Hepatic stellate cell (primary cell): ENCODE measurements at places on chromosomes 7 and 10.

DNA sequence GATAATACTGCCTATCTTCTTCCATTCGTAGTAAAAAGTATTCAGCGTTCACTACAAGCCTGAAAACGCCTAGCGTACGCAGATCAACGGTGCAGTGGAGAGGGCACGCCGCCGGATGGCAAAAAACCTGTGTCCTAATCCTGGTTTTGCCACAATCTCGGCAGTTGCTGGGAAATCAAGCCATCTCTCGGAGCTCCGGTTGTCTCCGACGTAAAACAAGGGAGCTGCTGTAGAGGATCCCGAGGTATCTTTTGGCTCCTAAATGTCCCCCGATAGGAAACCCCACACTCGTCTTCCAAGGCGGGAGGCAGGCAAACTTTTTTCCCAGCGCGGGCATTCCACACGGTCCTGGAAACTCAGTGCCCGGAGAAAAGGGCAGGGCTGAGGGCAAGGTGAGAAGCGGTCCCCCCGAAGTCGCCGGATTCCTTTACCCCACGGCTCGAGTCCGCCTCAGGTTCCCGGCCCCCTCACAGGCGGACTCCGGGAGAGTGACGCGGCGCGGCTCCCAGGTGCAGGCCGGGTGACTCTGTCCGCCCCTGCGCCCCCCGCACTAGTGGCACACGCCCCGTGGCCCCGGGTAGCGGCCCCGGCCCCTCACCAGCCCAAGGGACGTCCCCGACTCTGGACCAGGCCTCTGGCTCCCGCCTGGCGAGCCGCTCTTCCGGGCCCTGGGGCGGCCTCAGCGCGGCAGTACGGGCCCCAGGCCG is 649 bp downstream of the IDE start:
- DNase-seq = peak; percentile 57

GRCh38 chr7:22110227-22110839 is 164.6 kb upstream of the CDCA7L start:
- peak; percentile 75 for DNase-seq

DNA sequence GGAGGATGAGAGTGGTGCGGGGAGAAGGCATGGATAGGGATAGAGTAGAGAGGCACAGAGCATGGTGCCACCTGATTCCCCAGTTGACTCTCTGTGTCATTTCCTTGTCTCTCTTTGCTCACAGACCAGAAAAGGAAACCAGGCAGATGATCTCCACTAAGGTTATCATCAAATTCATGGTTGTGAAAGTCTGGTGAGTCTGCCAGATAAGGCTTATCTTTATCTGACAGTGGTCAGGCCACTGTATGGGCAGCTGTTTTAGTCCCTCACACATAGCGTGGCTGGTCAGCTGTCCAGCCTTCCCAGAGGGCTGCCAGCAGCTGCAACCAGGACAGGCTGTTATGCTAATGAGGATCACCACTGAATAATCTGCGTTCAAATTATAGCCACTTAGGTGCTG is 99.0 kb downstream of the ADRA2A start:
- no peak for DNase-seq

GRCh38 chr7:18399436-18400235 is 95.9 kb upstream of the HDAC9 start:
- DNase-seq = no peak

DNA sequence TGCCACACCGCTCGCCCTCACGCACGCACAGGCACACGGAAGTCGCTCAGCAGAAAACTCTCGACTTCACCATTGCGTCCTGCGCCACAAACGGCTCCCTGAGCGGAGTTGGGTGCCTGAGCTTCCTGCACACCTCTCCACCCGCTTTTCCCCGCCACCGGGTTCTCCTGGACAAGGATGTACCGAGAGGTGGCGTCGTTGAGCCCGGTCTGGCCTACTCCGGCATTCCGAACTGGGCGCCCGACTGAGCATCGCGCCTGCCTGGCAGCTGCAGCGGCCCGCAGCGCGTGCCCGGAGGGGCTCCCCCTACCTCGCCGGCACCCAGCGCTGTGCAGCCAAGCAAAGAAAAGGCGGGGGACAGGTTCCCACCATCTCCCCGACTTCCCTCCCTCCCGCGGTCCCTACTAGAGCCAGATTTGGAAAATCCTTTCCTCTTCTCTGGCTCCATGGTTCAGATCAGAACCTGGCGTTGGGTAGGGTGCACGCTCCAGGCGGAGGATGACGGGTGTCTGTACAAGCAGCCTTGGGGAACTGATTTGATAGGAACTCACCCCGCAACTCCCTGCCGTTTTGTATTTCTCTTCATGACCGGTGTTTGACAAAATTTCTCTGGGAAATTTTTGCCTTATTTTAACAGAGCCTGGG is 1.7 kb downstream of the SORCS3 start:
- no peak for DNase-seq

GRCh38 chr10:119659951-119660350 is 8.8 kb downstream of the BAG3 start:
- no peak for DNase-seq

- DNase-seq = no peak
These were observed 196.4 kb downstream of the EVX1 start for GRCh38 chr7:27438881-27439589.

DNA sequence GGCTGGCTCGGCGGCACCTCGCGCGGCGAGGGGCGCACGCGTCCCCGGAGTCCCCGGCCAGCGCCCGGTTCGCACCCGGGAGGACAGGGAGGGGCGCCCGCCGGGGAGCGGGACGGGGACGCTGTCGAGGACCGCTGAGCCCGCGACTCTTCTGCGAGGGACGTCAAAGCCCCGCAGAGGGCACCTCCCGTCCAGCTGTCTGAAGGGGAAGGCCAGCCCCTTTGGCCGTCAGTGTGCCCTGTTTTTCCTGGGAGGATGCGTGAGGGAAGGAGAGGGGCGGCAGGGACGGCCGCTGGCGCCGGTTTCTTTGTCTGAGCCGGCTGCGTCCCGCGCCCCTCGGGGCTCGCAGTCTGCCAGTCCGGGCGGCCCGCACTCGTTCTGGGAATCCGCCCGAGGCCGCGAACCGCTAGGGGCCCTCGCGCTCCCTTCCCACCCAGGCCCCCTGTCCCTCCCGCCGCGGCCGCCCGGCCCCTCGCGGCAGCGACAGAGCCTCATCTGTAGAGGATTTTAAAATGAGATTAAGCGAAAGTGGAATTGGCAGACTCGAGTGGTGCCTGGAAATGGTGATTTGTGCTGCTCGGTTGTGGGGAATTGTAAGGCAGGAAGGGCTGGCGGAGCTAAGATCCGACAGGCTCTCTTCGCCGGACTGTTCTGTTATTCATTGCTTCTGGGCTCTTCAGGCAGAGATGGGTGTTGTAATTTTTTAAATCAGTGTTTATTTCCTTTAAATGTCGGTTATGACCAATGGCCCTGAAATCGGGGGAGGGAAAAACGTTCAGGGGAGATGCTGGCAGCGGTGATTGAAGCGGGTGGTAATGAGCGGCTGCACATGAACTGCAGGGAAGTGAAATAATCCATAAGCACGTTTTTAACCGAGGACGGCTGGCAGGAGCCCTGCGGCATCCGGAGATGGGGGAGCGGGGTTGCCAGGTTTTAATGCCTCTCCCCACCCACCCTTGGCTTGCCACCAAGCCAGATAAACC is 618 bp upstream of the RELN start:
- DNase-seq = peak; percentile 62

DNA sequence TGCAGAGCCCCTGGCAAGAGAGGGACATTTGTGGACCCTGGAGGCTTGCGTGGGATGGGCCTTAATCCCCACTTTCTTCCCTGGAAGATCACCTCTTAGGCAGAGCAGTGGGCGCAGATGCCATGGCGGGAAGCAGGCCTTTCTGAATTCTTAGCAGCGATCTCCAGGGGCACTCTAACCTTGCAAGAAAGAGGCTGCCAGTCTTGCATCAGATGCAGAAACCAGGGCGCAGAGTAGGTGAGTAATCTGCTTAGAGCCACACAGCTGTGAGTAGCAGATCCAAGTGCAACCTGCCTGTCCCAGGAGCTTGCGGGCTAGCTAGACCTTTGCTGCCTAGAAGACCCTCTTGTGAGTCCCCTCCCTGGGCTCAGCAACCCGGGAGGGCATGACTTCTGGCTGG is 40.0 kb downstream of the KCTD7 start:
- no peak for DNase-seq

- no peak for DNase-seq
These were observed 72.0 kb upstream of the PARD3 start for GRCh38 chr10:34886906-34887642.

GRCh38 chr10:61029411-61029810 is 85.4 kb upstream of the RHOBTB1 start:
- DNase-seq = no peak

GRCh38 chr7:129896568-129897382 is 56.0 kb downstream of the UBE2H start:
- DNase-seq = no peak

GRCh38 chr10:71727738-71728737 is 8.5 kb upstream of the C10orf105 start:
- peak; percentile 63 for DNase-seq

DNA sequence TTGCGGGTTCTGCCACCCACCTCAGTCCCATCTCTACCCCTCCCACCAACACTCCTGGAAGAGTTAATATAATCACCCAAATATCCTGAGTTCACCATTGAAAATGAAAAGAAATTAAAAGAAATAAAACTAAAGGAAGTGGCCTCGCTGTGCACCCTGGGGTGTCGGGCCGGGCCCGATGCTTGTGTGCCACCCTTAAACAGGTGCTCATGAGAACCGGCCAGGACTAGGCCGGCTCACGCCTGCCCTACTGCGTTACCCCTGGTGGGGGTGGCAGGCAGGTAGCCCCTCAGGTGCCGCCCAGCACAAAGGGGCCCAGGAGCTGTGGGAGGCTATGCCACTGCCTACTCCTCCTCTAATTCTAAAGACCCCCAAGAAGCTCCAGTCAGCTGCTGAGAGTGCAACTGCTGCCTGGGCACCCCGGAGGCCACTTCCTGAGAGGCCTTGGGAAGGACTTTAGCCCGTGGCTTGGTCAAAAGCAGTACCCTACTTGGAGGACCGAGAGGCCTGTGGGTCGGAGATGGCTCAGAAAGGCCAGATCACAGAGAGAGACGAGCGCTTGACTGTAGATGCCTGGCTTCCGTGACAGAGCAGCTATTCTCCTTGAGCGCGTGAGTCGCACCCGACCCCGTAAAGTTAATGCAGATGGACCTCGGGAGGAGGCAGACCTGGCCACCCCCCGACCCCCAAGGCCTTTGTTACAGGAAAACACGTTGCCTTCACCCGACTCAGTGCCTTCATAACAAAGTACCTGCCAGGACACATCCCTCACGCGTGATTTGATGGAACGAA is 51.0 kb upstream of the PPP2R2D start:
- DNase-seq = no peak

DNA sequence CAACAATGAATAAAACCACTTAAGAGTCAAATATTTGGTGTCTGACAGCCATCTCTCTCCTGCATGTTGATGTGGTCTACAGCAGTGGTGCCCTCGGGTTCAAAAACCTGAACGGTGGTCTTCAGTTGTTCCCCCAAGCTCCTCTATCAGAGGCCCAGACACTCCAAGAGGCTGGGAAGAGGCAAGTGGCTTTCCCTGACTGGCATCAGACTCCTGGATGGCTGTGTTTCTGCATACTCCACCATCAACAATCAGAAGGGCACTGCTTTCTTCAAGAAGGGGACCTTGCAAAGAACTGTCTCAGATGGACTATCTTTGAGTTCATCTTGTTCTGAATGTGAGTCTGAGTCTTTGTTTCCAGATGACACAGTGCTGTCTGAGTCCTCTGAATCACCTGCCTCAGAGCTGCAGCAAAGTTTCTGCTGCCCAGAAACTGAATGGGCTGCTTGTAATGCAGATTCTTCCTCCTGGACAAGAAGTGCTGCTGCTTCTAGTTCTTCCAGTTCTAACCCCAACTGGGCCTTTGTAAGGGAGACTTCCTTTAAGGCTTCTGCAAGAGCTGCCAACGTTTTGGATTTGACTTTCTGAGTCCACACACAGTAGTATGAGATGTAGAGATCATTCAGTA is 5.9 kb upstream of the SGMS1 start:
- no peak for DNase-seq

DNA sequence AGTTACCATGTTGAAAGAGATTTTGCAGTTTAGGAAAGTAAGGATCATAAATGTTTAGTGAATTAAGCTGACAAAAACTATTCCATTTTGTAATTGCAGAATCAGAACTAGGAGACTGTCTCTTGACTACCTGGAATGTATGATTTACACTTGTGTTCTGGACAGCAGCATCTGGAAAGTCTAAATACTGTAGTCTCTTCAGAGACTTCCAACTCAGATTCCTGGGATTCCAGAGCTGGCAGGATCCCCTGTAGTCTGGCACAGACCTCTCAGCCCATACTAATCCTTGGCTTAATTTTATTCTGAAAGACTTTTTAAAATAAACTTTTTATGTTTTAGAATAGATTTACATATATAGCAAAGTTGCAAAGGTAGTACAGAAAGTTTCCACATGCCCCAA is 452.7 kb downstream of the DPP6 start:
- no peak for DNase-seq

GRCh38 chr10:35770817-35771355 is 128.8 kb upstream of the FZD8 start:
- DNase-seq = no peak
